ENCODE measurements at places on chromosomes 4 and X. TPM values are rescaled to one million over a fixed set of nuclear protein-coding genes. Genes with fewer than 3 reads are reported as not detected.

Gene CLDN34
- total RNA-seq: not detected

Gene CNGA1
- total RNA-seq: not detected

Gene ARAP2
- total RNA-seq: 0.22 TPM

GRCh38 chr4:16018841-16019240, 55.9 kb upstream of the FGFBP2 start:
- no peaks in the 10 kb centered on the region for H3K4me1 ChIP-seq
- H3K36me3 ChIP-seq: no peaks in the 10 kb centered on the region
- peaks cover 7% of the 10 kb centered on the region for H3K27me3 ChIP-seq
- DNase-seq: no peak
- no peak overlapping the region for H3K27ac ChIP-seq

DNA sequence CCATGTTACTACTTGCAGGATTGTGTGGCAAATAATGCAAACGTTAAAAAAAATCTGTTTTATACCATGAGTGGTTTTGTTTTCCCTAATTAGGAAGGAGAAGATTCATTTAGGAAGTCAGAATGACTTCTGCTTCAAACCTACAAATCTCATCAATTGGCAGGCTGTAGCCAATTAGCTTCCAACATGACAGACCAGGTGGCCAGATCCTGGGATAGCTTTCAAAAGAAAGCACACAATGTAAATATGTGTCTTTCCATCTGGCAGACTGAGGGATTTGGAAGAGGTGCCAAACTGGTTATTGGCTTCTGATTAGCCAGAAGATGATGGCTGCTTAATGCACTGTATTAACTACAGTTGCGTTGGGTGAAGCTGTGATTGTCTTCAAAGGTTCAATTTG, 432.8 kb downstream of the ANKRD50 start:
- H3K4me3 ChIP-seq: no peak overlapping the region
- H3K4me1 ChIP-seq: no peaks in the 10 kb centered on the region
- no peaks in the 10 kb centered on the region for H3K27me3 ChIP-seq
- H3K36me3 ChIP-seq: no peaks in the 10 kb centered on the region
- H3K27ac ChIP-seq: no peak overlapping the region
- DNase-seq: no peak

DNA sequence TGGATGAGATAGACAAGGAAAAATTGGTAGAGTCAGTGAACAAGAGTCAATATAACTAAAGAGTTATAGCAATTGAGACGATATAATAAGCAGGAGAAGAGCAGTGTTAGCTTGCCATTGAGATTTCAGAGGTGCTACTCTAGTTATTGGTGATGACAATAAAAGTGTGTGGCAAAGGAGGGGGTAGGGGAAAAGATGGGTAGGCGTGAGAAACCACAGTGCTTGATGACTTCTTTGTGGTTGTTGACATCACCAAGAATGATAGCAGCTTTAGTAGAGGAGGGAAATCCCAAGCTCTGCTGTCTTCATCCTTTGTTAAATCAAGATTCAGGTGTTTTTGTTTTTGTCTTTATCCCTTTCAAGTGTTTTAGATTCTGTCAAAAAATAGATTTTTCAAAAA, 179.9 kb upstream of the PPP3CA start:
- H3K27me3 ChIP-seq: no peaks in the 10 kb centered on the region
- no peaks in the 10 kb centered on the region for H3K4me1 ChIP-seq
- H3K27ac ChIP-seq: no peak overlapping the region
- no peaks in the 10 kb centered on the region for H3K36me3 ChIP-seq
- H3K4me3 ChIP-seq: no peak overlapping the region

DNA sequence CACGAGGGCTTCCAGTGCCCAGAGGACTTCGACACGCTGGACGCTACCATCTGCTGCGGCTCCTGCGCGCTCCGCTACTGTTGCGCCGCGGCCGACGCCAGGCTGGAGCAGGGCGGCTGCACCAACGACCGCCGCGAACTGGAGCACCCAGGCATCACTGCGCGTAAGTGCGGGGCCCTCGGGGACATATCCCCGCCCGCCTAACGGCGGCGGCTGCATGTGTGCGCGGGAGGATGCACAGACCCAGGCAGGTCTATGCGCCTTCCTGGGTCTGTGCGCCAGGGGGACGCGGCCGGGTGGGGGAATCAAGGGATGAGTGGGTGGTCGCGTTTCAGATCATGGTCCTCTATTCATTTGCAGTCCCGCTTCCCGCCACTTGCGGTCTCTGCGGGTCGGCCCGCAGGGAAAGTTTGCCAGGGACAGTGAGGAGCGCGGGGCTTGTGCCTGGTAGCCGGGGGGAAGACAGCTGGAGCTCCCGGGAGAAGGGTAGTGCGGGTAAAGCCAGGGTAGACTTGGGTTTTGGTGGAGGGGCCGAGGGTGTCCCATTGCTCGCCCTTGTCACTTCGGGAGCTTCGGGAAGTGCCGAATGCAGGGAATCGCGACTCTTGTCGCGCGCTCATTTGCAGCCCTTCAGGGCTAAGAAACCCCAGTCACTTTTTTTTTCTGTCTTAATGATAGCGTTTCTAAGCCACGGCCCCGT, 1.0 kb downstream of the SHISA3 start:
- DNase-seq: no peak
- no peaks in the 10 kb centered on the region for H3K27me3 ChIP-seq
- no peak overlapping the region for H3K4me3 ChIP-seq
- H3K36me3 ChIP-seq: no peaks in the 10 kb centered on the region

DNA sequence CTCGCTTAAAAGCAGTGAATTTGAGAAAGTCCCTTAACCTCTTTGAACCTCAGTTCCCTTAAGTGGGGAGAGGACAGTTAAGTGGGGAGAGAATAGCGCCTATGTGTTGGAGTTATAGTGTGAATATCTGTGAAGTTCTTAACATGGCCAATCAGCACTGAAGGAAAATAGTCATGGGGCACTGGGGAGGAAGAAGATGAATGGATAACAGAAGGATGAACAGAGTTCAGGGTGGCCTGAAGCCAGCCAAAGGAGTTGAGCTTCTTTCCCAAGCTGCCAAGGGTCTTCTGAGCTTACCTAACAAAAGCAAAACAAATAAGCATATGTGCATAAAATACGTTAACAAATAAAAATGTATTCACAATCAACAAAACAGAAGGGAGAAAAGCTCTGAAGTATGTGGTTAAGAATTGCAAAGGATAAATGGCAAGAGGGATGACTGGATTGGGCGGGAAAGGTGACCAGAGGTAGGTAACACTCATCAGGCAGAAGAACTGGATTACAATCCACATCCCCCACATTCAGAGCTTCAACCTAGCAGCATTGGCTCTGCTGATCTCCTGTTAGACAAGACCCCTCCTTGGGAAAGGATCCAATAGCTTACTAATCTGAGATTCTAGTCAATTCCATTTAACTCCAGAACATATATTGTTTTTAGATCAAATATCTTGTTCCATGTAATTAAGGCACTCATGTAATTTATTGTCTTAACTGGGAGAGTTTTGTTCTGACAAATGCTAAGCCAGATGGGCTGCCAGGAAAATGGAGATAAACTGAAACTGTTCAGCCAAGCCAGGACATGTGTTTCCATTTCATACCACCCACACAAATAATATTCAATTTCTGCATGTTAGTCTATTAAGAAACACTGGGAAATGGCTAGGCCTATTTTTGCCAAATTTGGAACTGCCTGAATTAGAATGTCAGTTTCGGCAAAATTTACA, 221.2 kb downstream of the LDB2 start:
- H3K4me1 ChIP-seq: no peaks in the 10 kb centered on the region
- no peaks in the 10 kb centered on the region for H3K27me3 ChIP-seq
- H3K27ac ChIP-seq: no peak overlapping the region
- no peak for DNase-seq

- no peaks in the 10 kb centered on the region for H3K36me3 ChIP-seq
- H3K27ac ChIP-seq: no peak overlapping the region
- no peak for DNase-seq
- H3K4me1 ChIP-seq: peaks cover 7% of the 10 kb centered on the region
Observed at GRCh38 chr4:38268108-38268820, 308.1 kb downstream of the PTTG2 start.

GRCh38 chr4:48409203-48409602, 67.9 kb downstream of the SLAIN2 start:
- no peaks in the 10 kb centered on the region for H3K27me3 ChIP-seq
- no peak for DNase-seq
- no peak overlapping the region for H3K27ac ChIP-seq
- H3K4me1 ChIP-seq: no peaks in the 10 kb centered on the region
- no peak overlapping the region for H3K4me3 ChIP-seq

DNA sequence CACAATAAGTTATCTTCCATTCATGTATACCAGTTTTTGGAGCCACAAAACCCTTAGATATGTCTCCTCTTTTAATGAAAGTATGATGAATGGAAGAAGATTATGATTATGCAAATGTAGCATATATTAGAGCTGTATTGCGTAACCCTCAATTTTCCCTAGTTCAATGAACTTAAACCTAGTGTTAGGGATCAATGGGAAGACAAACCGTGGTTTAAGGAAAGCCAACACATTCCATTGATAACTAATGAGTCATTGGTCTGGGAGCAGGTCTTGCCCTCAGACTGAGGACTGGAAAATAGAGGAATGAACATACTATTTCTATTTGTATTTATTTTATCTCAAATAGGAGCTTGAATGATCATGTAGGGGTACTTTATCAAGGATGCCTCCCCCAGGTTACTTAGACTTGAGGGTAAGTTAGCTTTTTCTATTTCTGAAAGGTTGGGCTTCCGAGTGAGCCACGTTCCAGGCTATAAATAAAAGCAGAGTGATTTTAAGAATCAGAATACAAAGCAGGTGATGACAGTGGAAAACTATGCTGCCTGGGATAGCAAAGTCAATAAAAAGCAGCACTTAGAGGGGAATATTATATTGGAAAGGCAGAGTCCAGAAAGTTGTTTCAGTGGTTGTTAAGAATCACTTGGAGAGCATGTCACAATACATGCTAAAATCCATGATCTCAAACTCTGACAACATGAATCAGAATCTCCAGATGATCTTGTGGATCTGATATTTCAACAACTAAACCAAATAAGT, 356.0 kb downstream of the ADAM29 start:
- no peak overlapping the region for H3K4me3 ChIP-seq
- no peak overlapping the region for H3K27ac ChIP-seq
- no peak for DNase-seq
- no peaks in the 10 kb centered on the region for H3K36me3 ChIP-seq
- no peaks in the 10 kb centered on the region for H3K4me1 ChIP-seq
- no peaks in the 10 kb centered on the region for H3K27me3 ChIP-seq

DNA sequence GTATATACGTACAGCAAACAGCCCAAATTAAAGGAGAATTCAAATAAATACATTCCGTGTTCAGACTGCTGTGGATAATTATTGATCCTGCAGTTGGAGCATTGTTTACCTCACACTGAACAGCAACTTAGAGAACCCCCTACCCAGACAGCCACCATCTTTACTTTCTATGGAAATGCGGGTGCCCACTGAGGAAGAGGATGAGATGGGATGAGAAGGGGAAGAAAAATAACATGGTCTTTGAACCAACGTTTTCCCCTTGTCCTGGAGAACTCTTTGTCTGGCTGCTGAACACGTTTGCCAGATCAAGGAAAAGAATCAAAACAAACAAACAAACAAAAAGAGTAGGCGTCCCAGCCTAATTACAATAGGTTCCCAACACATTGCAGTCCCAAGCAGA, 1.5 kb downstream of the TSPAN5 start:
- H3K4me1 ChIP-seq: peaks cover 16% of the 10 kb centered on the region
- no peak overlapping the region for H3K4me3 ChIP-seq
- no peak for DNase-seq

GRCh38 chr4:125010796-125011503, 298.4 kb upstream of the ANKRD50 start:
- H3K4me3 ChIP-seq: no peak overlapping the region
- H3K27ac ChIP-seq: no peak overlapping the region
- DNase-seq: no peak
- no peaks in the 10 kb centered on the region for H3K4me1 ChIP-seq

DNA sequence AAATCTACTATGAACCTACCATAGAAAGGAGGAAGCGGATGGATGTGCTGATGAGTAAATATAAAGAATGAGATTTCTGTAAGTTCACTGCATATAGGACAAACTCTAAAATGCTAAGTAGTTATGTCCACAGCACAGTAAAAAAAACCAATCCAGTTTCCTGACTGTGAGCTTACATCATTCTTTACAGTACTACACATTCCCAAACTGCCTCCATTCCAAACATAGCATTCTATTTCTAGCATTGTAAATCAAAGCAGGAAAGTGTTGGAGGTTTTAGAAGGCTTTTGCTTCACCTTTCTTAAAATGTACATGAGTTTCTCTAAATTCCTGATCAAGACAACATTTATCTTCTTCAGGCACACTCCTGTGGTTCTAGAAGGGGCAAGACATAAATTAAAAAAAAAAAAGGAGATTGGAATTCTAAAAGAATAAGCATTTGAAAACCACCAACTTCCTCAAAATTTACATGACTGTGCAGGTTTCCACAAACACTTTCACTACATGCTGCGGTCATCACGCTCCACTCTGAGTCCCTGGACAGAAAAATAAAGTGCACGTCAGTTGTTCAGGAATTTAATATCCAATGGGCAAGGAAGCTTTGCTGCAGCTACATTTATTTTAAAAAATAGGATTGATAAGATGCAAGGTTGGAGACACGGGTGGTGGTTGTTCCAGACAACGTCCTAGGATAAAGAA, 297.6 kb upstream of the STS start:
- no peak overlapping the region for H3K27ac ChIP-seq
- no peak for DNase-seq
- no peak overlapping the region for H3K4me3 ChIP-seq
- no peaks in the 10 kb centered on the region for H3K27me3 ChIP-seq
- H3K36me3 ChIP-seq: no peaks in the 10 kb centered on the region
- no peaks in the 10 kb centered on the region for H3K4me1 ChIP-seq

DNA sequence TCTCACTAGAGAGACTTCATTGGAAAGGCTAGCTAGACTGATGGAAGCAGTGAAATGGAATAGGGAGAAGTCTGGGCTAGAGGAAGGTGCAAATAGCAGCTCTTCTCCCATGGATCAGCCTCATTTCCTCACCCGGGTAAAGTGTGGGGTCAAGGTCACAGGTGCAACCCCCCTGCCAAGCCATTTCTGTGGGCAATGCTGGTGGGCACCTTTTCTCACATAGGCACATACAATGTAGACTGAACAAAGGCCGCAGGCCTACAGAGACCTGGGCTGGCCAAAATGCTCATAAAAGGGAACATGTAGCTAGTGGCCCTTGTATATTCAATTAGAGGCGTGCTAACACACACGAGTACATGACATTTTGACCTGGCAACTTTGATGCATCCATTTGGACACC, 71.5 kb upstream of the EFNB1 start:
- no peak overlapping the region for H3K27ac ChIP-seq
- no peaks in the 10 kb centered on the region for H3K36me3 ChIP-seq
- H3K4me1 ChIP-seq: no peaks in the 10 kb centered on the region
- H3K27me3 ChIP-seq: no peaks in the 10 kb centered on the region
- no peak overlapping the region for H3K4me3 ChIP-seq

- DNase-seq: no peak
- H3K36me3 ChIP-seq: no peaks in the 10 kb centered on the region
- H3K27me3 ChIP-seq: no peaks in the 10 kb centered on the region
- H3K4me3 ChIP-seq: no peak overlapping the region
- H3K27ac ChIP-seq: no peak overlapping the region
Observed at GRCh38 chr4:176872461-176872860, 79.7 kb upstream of the VEGFC start.

Data from K562 (cell line).